Smooth muscle cell of bladder (primary cell): ENCODE measurements at places on chromosomes 11 and 22. TPM values are rescaled to one million over a fixed set of nuclear protein-coding genes. Genes with fewer than 3 reads are reported as not detected.

The KLHL22 gene
- total RNA-seq, result 31.4 and 39.6 TPM in 2 replicates

The CASP5 gene
- 0.14 TPM in 1 of 2 replicates, not detected in the other for total RNA-seq

The OR8G1 gene
- not detected in 2 replicates for total RNA-seq

The OR51T1 gene
- total RNA-seq, result not detected in 2 replicates

The IGF2 gene
- 1.8 and 7.3 TPM in 2 replicates for total RNA-seq

The TMPRSS13 gene
- total RNA-seq, result not detected in 2 replicates

The RBMXL2 gene
- total RNA-seq, result not detected in 2 replicates

The C11orf86 gene
- total RNA-seq, result 0.28 TPM in 2 replicates

The POU2F3 gene
- 0.09 TPM in 1 of 2 replicates, not detected in the other for total RNA-seq

The FAM180B gene
- total RNA-seq, result 0.09 TPM in 1 of 2 replicates, not detected in the other

The MYOD1 gene
- total RNA-seq, result not detected in 2 replicates

The SCGB1D2 gene
- total RNA-seq, result not detected in 2 replicates

The KMT5B gene
- total RNA-seq, result 21.3 and 26.0 TPM in 2 replicates

The PDE2A gene
- total RNA-seq, result 0.18 and 0.28 TPM in 2 replicates

The TESMIN gene
- under 0.01 TPM in 1 of 2 replicates, not detected in the other for total RNA-seq

The JHY gene
- 1.4 and 1.7 TPM in 2 replicates for total RNA-seq

The ADAMTS8 gene
- 0.28 and 1.7 TPM in 2 replicates for total RNA-seq

The OAF gene
- total RNA-seq, result 17.1 and 34.8 TPM in 2 replicates

The DEPDC7 gene
- total RNA-seq, result 5.3 and 7.4 TPM in 2 replicates

The LRRN4CL gene
- total RNA-seq, result 10.6 and 11.7 TPM in 2 replicates

The CABP2 gene
- not detected in 2 replicates for total RNA-seq

The CTSD gene
- total RNA-seq, result 131 and 251 TPM in 2 replicates

The KRTAP5-10 gene
- total RNA-seq, result not detected in 2 replicates

The SPTBN2 gene
- 0.43 and 1.1 TPM in 2 replicates for total RNA-seq

The ANKK1 gene
- under 0.01 TPM in 1 of 2 replicates, not detected in the other for total RNA-seq

The HTR3B gene
- total RNA-seq, result not detected in 2 replicates

The GPR83 gene
- under 0.01 TPM in 1 of 2 replicates, not detected in the other for total RNA-seq

The OR5M3 gene
- total RNA-seq, result not detected in 2 replicates
